Cerebellar nuclear complex (tissue), 1 donor: ENCODE measurements at places on chromosomes 6 and 20.

DNA sequence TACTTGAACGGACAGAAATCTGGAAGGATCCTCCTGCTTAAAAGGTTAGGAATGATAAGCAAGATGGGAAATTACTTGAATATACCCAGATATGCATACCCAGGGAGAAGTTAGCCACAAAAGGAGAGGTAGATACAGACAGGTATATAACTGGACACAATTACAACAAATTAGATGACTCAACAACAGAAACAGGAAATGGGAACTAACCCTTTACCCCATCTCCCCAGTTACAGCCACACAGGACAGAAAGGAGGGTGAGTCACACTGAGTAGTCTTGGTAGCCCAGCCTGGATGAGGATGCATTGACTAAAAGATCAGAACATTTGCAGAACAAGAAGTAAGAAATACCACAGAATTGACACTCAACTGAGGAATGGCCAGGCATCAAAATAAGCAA is 61.2 kb downstream of the C6orf52 start:
- no peak for DNase-seq

GRCh38 chr6:39923861-39924260 is 10.4 kb downstream of the MOCS1 start:
- DNase-seq: no peak

- no peak for DNase-seq
Observed at GRCh38 chr6:1107578-1107977, 204.3 kb upstream of the FOXQ1 start.

DNA sequence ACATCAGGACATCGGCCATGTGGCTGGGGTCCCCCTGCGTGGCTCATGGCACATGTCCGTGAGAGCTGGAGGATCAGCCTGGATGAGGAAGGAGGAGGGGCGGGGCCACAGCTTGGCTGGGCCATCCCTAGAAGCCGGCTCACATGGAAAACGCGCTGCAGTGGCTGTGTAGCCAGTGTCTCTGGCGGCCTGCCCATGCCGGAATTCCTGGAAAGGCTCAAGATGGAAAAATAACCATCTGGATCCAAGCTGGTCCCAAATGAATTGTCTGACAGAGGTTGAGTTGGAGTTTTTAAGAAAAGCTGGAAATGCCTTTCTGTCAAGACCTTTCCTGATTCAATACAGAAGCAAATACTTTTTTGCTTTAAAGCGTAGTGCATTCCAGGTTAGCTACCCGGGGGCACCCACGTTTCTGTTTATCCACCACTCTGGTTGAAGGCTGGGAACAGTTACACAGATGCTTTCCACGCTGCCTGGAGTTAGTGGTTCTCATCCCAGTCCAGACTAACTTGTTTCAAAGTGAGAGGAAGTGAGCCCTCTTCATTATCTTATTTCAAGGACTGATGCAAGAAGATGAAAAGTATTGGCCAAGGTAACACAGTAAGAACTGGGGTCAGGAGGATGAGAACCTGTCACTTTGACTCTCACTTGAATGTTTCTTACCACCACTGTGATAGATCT is 99.0 kb downstream of the GMPR start:
- DNase-seq: no peak

DNA sequence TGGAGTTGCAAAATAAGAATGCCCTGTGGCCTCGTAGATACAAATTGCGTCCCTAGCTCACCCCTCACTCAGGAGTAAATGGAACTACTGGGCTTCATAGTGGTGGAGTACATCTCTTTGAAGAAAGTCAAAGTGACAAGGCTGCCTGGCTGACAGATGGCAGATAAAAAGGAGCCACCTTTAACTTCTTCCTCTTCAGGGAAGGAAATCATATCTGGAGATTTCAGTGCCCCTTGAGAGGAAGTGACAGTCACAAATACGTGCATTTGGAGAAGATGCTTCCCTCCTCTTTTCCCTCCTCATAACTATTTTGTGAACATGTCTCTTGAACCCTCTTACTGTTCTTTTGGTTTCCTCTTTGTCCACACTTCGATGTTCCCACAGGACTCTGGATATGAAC is 43.2 kb downstream of the PPP1R3G start:
- no peak for DNase-seq

GRCh38 chr6:149755300-149756260 is 6.0 kb downstream of the PCMT1 start:
- DNase-seq: no peak

GRCh38 chr6:80792151-80792550 is 685.7 kb downstream of the BCKDHB start:
- DNase-seq: no peak

DNA sequence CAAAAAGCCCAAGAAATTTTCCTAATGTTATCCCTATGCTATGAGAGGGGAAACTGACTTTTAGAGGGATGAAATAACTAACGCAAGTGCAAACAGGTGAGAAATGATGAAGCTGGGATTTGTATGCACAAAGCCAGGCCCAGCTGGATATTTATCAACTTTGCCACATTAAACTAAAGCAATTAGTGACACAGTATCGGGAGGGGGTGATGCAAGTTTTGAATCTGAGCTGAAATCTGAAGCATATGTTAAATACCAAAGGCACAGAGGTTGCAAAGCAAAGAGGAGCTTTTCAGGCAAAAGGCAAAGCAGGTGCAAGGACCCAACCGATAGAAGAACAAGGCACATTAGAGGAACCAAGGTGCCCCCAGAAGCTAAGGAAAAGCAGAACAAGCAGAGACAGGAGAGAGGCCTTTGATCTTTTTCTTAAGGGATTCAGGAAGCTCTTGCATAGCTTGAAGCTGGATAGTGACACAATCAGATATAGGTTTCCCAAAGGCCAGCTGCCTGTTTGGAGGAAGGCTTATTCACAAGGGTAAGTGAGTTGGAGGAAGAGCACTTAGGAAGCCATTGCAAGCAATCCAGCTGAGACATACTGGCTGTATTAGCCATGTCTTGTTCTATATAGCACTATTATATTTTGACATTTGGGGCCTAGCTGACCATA is 207.5 kb downstream of the HIVEP2 start:
- no peak for DNase-seq

GRCh38 chr6:105326216-105326615 is 76.7 kb downstream of the PREP start:
- DNase-seq: no peak

- no peak for DNase-seq
Observed at GRCh38 chr6:107679457-107679856, 144.7 kb downstream of the SCML4 start.

GRCh38 chr20:7387638-7388193 is 552.5 kb downstream of the HAO1 start:
- no peak for DNase-seq

- no peak for DNase-seq
Observed at GRCh38 chr6:61841958-61842357, 444.1 kb downstream of the KHDRBS2 start.

DNA sequence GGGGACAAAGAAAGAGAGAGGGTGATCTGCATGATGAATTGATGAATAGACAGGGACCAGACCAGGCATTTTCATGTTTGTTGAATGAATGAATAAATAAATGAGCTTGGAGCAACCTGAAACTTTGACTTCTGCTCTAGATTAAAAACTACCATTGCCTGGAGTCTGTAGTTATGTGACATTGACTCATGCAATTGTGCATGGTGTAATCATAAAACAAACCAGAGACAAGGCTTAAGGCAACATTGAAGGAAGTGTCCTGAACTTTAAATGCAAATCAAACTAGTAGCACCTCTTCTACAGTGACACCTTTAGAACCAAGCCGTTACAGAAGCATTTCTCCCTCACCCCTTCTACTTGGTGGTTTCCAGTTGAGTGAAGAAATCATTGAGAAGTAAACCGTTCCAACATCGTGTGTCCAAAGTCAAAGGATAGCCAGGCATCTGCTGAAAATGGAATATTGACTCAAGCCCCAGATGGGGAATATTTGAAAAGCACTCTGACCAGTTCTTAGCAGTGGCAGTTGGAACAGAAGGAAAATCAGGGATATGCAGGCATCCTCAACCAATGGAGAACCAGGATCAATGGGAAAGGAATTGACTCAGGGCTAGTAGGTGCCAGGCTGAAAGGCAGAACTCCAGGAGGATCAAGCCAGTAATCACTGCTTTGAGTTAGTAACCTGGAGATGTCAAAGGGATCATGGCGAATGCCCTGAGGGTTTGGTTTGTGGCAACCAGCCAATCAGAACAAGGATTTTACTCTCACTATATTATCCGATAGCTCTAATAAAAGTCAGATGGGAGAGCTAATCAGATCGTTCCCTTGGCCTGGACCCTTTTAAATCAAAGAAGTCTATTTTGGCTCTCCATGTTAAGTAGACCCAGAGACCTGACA is 171.2 kb upstream of the TSHZ2 start:
- DNase-seq: no peak

GRCh38 chr6:168050225-168050880 is 28.7 kb downstream of the FRMD1 start:
- no peak for DNase-seq

DNA sequence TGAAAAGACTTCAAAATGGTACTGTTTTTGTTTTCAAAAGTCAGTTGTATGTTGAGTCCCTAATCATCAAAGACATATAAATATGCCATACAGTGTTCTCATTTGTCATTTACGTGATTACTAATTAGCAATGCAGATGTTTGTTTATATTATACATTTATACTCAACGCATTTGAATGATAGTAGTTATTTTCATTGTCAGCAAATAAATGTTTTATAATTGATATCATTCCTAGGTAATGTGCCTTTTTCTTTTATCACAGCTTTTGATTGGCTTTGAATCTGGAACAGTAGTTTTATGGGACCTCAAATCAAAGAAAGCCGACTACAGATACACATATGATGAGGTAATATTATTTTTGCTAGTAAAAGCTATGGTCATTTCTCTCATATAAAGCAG is 62.6 kb downstream of the STXBP5 start:
- DNase-seq: no peak

GRCh38 chr20:41018153-41018552 is 10.5 kb upstream of the TOP1 start:
- DNase-seq: no peak

DNA sequence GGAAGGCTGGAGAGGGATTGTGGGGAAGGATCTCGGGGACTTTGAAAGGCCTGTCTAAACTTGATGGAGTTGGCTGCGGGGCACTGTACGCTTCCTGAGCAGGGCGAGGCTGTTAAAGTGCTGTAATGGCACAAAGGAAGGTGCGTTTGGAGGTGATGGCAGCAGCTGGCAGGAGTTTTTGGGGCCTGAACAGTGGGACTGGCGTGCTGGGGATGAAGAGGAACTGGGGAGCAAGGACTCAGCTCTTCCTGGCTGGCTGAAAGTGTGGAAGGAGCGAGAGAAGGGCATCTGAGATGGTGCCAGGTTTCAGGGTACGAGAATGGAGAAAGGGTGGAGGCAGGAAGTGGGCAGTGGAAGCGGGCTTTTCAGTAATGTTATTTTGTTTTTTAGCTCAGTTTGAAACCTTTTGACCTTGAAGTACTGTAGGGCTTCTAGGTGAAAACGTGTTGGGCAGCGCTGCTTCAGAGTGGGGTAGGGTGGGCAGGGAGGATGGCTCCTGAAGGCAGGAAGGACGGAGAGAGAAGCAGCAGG is 8.0 kb downstream of the TMEM181 start:
- DNase-seq: no peak

DNA sequence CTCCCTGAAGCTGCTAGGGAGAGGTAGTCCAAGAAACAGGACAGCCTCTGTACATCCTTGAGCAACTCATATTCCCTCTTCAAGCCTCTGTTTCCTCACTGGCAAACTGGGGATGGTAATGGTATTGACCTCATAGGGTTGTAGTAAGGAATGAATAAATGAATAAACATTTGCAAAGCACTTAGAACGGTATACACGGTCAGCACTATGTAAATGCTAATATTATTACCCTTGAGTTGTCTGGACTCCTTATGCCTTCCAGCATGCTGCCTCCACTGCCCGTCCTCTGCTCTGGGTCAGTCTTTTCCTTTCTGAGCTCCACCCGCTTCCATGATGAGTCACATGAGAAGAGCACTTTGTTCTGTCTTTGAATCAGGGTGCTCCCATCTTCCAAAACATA is 50.6 kb downstream of the KHDC1L start:
- DNase-seq: no peak

DNA sequence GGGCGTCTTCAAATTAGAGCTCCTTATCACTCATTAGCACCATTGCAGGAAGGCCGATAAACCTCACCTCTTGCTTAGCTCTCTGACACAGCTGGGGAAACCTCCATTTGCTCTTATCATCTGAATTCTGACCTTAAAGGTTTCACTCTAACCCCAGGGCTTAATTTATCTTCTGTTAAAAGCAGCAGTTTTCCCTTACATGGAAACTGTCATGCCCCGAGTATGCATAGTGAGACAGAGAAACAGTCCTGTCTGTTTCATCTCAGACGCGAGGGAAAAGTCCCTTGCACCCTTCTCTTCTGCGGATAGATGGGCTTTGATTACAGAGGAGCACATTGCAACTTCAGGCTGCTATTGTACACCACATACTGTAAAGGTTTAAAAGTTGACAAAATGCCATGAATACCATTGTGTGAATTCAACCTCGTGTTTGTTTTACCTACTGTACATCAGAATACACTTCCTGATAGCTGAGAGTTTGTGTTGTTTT is 191.5 kb upstream of the BMP2 start:
- DNase-seq: no peak

- no peak for DNase-seq
Observed at GRCh38 chr6:107666084-107666980, 157.8 kb downstream of the SCML4 start.

DNA sequence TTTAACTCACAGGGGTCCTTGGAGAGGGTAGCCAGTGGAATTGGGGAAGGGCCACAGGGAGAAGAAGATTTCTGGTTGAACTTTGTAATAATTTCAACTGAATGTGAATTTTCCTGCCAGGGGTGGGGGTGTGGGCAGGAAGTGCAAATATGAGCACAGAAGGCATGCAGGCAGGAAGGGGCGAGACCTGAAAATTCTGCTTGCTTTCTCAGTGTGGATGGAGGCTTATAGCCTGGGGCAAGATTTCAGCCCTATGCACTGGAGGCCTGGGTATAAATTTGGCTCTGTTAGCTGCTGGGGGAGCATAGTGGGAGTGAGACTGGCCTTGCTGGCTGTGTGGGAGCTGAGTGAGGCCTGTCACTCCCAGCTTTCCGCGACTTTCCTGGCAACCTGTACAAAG is 54.4 kb downstream of the PERP start:
- no peak for DNase-seq

GRCh38 chr6:158072083-158072721 is 90.5 kb downstream of the SYNJ2 start:
- DNase-seq: peak; percentile 56

- DNase-seq: no peak
Observed at GRCh38 chr6:83371423-83371822, 59.4 kb downstream of the ME1 start.

GRCh38 chr20:44955270-44955669 is 4.9 kb downstream of the TOMM34 start:
- no peak for DNase-seq

DNA sequence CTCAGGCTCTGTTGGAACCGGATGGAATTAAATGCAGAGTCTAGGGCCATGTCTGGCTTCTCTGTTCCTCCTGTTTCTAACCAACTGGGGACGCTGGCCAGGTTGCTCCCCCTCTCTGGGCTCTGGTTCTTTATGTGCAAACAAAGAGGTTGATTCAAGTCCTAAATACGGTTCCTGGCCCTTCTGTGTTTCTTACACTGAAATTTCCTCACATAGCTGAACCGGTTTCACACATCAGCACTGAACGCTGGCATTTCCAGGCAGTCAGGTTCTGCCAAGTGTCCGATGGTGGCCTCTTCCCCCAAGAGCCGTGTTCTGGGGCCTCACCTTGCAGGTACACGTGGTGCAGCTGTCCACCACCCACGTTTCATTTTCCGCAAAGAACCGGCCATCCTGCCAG is 13.5 kb downstream of the THBS2 start:
- no peak for DNase-seq
